Muscle of leg (tissue), 16 donors: ENCODE measurements at places on chromosomes 12 and 14.

DNA sequence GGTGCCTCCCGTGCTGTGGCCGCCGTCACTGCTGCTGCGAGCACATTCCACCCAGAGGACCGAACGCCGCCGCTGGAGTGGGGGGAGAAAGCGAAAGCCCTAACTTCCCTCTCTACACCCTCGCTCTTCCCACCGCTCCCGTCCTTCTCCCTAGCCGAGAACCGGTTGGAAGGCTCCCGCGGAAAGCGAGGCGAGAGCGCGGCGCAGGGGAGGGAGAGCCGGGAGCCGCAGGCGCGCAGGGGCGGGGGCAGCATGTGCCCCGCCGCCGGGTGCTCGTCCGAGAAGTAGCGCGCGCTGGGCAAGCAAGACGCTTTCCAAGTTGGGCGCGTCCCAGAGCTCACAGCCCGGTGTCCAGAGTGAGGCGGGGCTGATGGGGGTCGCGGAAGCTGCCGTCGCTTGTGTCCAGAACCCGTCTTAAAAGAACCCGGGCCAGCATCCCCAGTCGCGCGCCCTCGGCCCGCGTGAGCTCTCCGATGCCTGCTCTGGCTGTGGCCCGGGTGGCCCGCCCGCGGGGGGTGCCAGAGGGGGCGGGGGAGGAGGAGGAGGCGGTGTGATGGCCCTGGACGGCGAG is at the start of gene TRHDE:
Gene TRHDE, plus strand, starts transcription at position 280 of the 571 bp plus-strand sequence. Its CDS starts 274 bp downstream, at position 554.
- peak; percentile 58 for DNase-seq

DNA sequence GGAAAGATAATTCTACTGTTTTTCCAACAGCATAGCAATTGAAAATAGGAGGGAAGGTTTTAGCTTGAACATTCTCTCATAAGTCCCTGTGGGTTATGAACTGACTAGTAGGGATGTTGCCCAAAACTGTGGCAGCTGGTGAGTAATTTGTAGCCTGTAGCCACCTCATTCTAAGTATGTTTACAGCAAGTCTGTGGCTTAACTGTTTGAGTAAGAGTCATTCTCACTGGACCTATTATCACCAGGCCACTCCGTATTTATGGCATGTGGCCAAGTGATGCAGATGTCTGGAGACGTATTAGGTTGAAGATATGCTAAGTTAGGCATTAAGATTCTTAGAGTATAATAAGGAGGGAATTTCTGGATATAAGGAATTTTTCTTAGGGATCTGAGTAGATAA is 458.3 kb downstream of the ETNK1 start:
- DNase-seq, result peak; percentile 32

GRCh38 chr12:26783131-26783526 is 49.9 kb downstream of the ITPR2 start:
- DNase-seq, result no peak

DNA sequence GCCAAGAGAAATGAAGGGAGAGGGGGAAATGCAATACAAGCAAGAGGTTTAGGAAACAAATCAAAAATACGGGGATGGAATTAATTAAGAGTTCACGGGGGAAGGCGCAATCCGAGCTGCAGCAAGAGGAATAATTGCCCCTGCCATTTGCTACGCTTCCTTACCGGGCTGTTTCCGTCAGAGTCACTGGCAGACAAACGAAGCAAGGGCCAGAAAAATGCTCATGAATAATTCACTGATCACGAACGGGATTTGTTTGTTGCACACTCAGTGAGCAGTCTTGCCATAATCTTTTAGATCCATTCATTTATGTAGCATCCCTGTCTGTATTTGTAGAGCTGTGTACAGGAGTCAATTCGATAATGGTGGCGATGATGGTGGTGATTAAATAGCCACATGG is 39.0 kb downstream of the PLXNC1 start:
- DNase-seq, result no peak

GRCh38 chr14:60087668-60088067 is 4.1 kb upstream of the PCNX4 start:
- DNase-seq, result no peak

DNA sequence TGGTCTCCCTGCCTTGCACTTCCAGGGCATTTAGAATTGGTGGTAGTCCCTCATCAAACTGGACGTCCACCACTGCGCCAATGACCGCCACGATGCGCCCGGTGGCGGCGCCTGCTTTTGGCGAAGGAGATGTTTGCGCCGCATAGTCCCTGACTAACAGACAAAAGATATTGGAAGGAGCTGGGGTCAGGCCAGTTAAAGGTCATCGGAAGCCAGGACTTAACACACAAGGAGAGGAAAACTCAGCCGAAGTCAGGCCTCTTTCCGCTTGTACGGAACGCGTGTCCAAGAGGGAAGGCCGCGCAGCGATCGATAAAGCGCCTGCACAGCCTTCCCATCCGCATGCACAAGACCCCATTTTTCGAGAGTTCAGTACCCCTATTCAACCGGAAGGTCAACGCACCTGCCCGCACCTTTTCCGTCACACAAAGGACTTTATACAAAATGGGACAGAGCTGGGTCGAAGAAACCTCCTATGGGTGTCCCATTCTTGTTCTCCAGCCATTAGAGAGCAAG is 525 bp downstream of the ATP5F1B start:
- DNase-seq, result peak; percentile 30

GRCh38 chr14:63174760-63175191 is 29.5 kb upstream of the RHOJ start:
- DNase-seq, result peak; percentile 84

- no peak for DNase-seq
Observed at GRCh38 chr14:64720131-64720576, 15.9 kb downstream of the PLEKHG3 start.

- peak; percentile 89 for DNase-seq
Observed at GRCh38 chr12:124861492-124861891, 2.2 kb downstream of the SCARB1 start.

GRCh38 chr14:65098586-65098985 is 3.7 kb downstream of the MAX start:
- DNase-seq, result peak; percentile 55

DNA sequence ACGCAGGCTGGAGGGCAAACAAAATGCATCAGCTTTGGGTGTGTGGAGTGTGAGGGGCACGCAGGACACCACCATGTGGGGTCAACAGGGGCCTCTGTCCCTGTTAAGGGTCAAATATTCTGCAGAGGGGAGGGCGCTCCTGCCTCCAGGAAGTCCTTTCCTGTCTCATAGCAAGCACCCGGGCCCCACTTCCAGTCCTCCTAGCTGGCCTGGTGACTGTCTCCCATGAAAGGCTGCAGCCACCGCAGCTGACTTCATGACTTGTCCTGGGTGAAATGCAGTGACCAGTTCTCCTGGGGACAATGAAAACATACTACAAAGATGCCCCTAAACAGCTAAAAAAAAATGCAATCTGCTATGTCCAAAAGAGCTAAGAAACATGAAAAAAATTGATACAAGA is 53.6 kb downstream of the LGMN start:
- no peak for DNase-seq

GRCh38 chr14:55248411-55248810 is 22.8 kb upstream of the FBXO34 start:
- no peak for DNase-seq

- peak; percentile 17 for DNase-seq
Observed at GRCh38 chr12:105077435-105077834, 6.8 kb downstream of the ALDH1L2 start.

- no peak for DNase-seq
Observed at GRCh38 chr12:89468017-89468416, 56.6 kb downstream of the GALNT4 start.
